ENCODE measurements at places on chromosomes 12 and 14.

- DNase-seq: peak; percentile 72
Measured at GRCh38 chr12:53381731-53382630, 2.0 kb downstream of the SP1 start.

GRCh38 chr12:32644431-32644830 is 34.7 kb upstream of the DNM1L start:
- no peak for DNase-seq

DNA sequence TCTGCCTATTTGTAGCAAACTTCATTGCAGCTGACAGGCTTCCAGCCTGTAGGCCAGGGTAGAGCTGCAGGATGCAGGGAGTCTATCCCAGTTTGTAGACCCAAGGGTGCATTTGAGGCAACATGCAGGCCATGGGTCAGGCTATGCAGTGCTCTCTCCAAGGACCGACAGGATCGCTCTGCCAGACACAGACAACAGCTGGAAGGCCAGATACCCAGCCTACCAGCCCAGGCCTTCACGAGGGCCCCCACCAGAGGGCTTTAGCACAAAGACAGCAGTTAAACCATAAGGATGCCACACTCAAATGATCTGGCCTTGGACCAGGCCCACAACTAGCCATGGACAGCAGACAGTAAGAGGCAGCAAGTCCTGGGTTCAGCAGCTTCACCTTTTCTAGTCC is 10.3 kb downstream of the KCTD10 start:
- no peak for DNase-seq

- DNase-seq: no peak
Measured at GRCh38 chr12:24534622-24535021, 414.3 kb downstream of the BCAT1 start.

- peak; percentile 22 for DNase-seq
Measured at GRCh38 chr12:113479590-113480335, 8.1 kb upstream of the LHX5 start.

DNA sequence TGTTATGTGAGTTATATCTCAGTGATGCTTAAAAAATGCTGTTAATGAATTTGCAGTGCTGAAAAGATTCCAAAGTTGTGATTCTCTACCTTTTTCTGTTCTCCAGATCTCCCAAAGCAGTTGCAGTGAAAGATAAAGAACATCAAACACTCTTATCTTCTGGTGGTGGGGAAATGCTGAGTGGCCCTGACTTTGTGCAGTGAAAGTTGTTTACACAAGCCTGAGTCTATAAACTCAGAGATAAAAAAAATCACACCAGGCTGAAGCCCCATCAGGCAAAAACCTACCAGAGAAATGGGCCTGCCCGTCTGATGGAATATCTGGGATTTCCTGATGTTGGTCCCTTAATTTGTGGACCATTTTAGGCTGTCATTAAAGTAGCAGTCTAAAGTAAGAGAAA is 46.1 kb downstream of the RASSF3 start:
- no peak for DNase-seq

- peak; percentile 49 for DNase-seq
Measured at GRCh38 chr14:69574263-69574953, at the start of gene CCDC177. Gene CCDC177 (minus strand): TSS chr14:69574871. CDS start chr14:69573622, 1,249 bp downstream.

DNA sequence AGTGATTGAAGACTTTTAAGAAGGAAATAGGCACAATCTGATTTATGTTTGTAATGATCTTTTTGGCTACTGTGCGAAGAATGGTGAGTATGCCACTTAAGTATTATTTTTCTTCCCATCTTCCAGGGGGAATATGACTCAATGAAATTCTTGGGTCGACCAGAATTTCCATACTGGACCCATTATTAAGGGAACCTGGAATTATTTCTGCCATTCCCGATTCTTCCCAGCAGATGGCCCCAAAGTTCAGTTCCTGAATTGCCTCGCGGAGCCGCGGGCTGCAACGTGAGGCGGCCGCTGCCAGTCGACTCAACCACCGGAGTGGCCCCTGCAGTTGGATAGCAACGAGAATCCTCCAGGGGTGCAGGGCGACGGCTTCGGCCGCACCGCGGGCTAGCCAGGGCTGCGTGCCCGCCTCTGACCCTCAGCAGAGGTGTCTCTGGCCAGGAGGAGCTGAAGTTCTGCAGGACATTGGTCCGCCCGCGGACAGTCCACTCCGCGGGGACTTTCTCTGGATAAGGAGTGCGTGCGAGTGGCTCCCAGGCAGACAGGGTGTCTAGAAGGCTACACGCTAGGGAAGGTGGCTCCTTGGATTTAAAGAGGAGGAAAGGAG is 628 bp upstream of the TSHR start:
- peak; percentile 84 for DNase-seq

DNA sequence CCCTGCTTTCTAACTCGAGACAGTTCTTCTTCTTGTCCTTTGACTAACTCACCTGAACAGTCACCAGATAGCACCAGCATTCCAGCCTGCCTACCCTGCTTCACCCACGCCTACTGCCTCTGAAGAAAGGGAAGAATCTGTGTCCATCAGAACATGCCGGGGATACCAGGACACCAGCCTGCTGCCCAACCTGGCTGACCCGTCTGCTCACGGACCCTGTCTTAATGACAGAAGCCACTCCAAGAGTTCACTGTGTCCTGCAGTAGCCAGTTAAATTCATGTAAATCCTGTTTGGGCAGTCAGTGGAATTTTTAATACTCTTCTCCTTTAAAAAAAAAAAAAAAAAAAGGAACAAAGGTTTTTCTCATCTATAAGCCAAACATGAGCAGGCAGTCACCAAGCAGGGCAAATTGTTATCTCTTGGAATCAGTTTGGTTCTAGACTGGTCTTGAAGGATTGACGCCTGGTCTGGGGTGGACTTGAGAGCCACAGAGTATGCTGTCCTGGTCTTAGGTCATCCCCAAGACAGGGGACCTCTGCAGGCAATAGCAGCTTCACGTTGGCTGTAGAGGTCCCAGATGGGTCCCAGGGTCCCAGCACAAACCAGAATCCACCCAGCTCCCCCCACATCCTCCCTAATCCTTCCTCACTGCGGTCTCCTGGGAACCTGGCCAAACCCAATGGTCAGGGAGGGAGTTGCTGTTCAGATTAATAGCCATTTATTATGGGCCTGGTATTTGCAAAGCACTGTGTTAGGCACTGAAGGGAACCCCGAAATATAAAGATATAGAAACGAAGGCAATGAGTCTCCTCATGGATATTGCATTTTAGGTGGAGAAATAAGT is 181.1 kb upstream of the HIF1A start:
- DNase-seq: peak; percentile 58
